Heart left ventricle (tissue), 16 donors: ENCODE measurements at places on chromosomes 3 and 15. TPM values are rescaled to one million over a fixed set of nuclear protein-coding genes. Genes with fewer than 3 reads are reported as not detected.

GRCh38 chr3:122960652-122961051 is 66.9 kb downstream of the SEMA5B start:
- DNase-seq = no peak

Gene A4GNT
- polyA plus RNA-seq = not detected

GRCh38 chr15:52717924-52718323 is 38.7 kb upstream of the ATOSA start:
- DNase-seq = no peak

DNA sequence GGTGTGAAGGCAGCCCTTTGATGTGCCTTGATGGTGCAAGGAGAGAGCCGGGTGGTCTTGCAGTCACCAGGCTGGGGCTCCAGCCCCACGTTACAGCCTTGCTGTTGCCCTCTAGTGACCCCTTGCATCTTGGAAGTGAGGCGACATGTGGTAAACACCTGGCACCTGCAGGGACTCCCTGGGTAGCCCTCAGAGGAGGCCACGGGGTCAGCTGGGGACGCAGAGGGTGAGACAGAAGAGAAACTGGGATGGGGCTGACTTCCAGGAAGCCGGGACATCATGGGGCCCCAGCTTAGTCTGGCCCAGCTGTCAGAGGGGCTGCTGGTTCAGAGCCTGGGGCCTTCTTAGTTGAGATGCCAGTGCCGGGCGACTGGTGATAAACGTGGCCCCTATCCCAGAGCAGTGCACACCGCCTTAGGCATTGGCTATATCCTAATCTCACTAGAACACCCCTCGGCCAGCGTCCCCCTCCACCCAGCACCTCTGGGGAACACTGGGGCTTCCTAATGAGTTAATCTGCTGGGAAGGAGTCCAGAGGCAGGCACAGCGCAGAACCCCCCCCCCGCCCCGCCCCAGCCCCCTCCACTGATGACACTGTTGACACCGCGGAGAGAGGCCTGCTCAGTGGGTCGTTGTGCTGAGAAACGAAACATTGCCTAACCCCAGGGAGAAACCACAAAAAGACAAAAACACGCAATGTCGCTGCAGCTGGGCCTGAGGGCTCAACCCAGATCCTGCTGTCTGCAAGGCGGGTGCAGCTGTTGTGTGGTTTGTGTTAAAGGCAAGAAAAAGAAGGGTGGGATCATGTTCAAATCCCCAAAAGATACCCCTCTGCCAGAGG is 60.5 kb upstream of the KLF13 start:
- peak; percentile 50 for DNase-seq

- DNase-seq = no peak
Measured at GRCh38 chr3:10599017-10599416, 93.6 kb upstream of the ATP2B2 start.

DNA sequence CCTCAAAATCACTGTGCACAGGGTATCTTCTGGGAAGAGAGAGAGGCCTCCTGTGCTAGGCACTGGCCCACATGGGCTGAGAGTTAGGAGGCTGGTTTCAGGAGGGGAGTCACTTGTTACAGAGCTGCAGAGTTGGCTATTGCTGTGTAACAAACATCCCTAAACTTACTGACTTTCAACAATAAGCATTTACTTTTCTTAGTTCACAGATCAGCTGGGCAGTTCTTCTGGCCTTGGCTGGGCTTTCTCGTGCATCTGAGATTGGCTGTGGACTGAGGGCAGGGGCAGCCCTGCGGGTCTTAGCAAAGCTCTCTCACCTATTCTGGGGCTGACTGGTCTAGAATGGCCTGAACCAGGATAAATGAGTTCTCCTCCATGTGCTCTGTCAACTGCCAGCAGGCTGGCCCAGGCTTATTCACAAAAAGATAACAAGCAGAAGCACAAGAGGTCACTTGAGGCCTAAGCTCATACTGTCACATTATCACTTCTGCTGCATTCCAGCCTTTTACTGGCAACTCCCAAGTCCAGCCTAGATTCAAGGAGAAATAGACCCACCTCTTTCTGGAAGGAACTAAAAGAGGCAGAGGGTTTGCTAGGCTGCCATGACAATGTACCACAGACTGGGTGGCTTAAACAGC is 17.2 kb upstream of the RBSN start:
- no peak for DNase-seq

- DNase-seq = no peak
Measured at GRCh38 chr15:92638709-92639365, 16.7 kb downstream of the FAM174B start.

GRCh38 chr3:5974630-5975322 is 787.3 kb downstream of the EDEM1 start:
- DNase-seq = no peak

GRCh38 chr3:124584552-124585391 is 145.5 kb upstream of the UMPS start:
- DNase-seq = peak; percentile 89

GRCh38 chr3:188537606-188538005 is 383.6 kb downstream of the LPP start:
- no peak for DNase-seq

Gene C3orf33
- polyA plus RNA-seq = 3.0 TPM

Gene RARRES1
- polyA plus RNA-seq = 3.6 TPM

DNA sequence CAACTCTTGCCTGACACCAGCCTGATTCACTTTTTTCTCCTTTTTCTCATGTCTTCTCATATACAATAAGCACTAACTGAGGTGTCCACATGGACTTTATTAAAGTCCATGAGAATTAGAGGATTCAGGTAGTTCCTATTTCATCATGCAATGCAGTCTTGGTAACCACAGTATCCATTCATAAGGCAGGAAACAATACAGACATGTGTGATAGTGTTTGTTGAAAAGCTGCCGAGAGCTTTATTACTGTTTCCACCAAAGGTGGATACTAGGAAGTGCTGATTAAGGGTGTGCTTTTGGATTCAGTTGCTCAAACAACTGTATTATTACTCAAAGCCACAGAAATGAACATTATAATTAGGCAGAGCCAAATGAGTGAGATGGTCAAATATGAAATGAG is 5.3 kb downstream of the CASR start:
- no peak for DNase-seq

DNA sequence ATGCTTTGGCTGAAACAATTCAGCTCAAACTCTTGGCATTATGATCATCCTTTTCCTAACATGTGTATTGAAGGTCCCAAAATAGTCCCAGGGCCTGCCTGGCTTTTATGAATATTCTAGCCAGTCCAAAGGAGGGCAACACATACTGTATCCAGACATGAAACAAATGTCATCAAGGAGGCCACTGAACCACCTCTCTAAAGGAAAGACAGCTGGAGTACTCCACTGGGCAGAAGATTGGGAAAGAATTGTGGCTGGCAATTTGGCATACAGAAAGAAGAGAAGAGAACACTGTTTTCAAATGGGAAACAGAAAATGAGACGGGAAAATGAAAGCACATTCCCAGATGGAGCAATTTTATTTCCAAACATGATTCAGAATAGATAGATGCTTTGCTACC is 80.6 kb downstream of the NCEH1 start:
- no peak for DNase-seq

DNA sequence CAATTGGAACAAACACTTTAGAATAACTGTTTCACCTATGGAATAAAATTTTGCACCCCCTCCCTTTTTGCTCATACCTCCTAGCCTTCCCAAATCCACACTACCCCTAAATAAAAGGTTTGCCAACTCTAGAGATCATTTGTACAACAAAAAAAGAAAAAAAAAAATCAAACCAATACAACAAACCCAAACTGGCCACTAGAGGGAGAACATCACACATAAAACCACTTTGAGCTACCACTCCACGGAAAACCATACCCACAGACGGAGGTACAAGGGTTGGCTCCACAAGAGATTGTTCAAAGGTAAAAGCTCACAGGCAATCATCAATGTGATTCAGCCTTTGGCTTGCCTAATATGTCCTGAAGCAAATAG is 47.6 kb downstream of the SETMAR start:
- peak; percentile 48 for DNase-seq

- peak; percentile 20 for DNase-seq
Measured at GRCh38 chr15:31279221-31280045, 47.2 kb upstream of the KLF13 start.

- no peak for DNase-seq
Measured at GRCh38 chr3:106121491-106122289, 252.9 kb upstream of the CBLB start.

- DNase-seq = no peak
Measured at GRCh38 chr3:2036076-2036475, 62.6 kb upstream of the CNTN4 start.

DNA sequence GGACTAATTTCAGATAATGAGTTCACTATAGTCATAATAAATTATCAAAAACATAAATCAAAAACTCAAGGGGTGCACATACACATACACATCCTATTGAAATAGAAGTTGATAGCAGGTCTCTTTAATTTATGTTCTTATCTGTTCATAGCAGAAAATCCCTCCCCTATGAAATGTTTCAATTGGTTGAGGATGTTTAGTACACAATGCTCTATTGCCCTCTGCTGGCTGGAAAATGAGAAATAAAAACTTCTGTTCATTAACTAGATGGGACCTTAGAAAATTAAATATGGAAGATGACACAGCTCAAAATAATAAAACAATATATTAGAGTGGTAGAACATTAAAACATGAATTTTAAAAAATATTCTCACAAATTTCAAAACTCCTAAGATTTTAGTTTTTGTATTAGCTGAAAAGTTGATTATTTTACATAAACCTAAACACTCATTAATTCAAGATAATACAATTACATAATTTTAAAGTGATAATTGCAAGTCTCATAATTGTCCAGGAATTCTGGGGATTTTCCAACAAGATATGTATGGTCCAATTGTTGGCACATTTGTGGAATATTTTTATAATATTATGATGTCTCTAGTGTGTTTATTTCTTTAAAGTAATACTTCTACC is 735.0 kb downstream of the ROBO1 start:
- DNase-seq = no peak

DNA sequence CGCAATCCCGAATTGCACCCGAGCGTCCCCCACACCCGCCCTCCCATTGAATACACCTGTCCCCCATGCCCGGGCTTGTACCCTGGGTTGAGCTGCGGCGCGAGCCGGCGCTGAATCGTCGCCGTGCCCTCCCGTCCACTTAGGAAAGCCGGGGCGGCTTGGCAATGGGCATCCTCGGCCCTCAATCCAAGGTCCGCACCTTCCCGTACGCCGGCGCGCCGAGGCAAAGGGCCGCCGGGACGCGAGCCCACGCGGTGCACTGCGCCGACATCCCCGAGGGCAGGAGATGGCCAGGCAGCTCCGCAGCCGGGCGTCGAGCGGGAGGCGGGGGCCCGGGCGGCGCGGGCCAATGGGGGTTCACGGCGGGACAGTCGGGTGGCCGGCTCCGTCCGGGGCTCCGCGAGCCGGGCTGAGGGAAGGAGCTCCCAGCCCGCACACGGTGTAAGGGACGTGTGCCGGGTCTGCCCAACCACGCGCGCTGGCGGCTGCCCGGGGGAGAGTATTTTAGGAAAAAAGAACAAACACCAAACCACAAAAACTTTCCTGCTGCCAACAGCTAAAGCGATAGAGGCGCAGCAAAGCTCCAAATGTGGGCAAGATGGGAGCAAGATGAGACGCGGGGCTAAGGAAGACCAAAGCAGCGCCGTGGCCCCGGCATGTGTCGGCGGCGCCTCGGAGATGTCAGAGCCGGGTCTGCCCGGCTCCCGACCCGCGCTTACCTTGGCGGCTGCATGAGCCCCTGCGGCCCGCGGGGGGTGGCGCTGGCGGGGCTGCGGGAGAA is 621 bp downstream of the RGMA start:
- peak; percentile 41 for DNase-seq

DNA sequence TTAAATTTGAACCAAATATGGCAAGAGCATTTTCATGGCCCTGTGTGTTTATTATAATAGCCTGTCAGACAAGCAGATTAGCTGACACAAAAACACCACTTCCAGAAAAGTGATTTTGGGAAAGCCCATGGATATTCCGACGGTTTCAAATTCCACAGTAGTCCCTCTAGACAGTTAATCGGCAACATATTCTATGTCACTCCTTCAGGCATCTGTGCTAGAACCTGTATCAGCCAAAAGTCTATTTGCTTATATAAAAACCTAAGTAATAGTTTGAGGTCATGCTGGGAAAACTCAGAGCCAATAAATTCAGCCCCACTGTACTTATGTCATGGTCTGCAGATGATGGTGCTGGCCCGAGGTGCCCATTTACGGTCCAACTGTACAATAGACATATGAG is 110.2 kb upstream of the ARHGEF26 start:
- no peak for DNase-seq

GRCh38 chr3:150365132-150365604 is 42.9 kb upstream of the TSC22D2 start:
- no peak for DNase-seq

Gene ATRIP
- polyA plus RNA-seq = 5.1 TPM

GRCh38 chr3:105953831-105954230 is 85.0 kb upstream of the CBLB start:
- DNase-seq = no peak
